ENCODE measurements at places on chromosomes 16 and 17.

DNA sequence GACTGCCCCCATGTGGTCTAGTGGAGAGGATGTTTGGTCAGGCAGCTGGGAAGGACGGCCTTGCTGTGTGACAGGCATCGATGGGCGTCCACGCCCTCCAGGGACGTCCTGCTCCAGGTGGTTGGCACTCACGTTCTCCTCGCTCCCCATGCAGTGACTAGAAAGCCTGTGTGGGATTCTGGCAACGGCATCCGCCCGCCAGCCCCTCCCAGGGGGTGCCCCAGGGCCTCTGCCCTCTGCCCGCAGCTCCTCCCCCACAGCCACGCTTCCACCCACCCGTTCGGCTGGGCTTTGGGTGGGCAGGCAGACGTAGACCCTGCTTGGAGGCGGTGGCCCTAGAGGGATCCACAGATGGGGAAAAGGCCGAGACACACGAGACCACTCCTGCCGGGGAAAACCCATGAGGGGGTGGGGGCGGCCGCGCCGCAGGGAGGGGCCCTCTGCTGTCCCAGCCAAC lies 4.7 kb upstream of the IL17C start:
- DNase-seq, result no peak

GRCh38 chr17:55563363-55563762 lies 52.1 kb upstream of the SMIM36 start:
- no peak for DNase-seq

DNA sequence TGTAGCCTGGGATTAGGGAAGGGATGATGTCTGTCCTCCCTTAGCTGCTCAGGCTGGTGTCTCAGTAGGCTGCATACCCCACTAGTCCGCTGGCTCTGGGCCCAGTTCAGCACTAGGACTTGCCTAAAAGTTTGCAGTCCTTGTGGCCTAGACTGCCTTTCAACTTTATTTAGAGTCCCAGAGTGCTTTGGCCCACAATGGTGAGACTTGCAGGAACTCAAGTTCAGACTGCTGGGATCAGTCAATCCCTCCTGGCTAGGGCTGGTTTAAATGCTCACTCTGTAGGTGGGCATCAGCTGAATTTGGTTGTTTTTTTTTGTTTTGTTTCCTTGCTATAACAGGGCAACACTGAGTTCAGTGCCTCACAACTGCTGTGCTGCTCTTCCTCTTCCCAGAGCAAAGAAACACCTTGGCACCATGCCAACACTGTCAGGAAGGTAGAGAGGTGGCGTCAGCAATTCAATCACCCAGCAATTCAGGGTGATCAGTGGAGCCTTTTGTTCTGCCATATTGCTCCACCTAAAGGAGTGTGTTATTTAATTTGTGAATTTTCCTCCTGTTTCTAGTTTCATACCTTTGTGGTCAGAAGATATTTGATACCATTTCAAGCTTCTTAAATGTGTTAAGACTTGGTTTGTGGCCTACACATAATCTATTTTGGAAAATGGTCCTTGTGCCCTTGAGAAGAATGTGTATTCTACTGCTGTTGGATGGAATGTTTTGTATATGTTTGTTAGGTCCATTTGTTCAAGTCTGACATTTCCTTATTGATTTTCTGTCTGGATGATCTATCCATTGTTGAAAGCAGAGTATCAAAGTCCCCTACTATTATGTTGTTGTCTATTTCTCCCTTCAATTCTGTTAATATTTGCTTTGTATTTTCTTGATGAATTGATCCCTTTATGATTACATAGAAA lies 284.0 kb upstream of the PMFBP1 start:
- no peak for DNase-seq

DNA sequence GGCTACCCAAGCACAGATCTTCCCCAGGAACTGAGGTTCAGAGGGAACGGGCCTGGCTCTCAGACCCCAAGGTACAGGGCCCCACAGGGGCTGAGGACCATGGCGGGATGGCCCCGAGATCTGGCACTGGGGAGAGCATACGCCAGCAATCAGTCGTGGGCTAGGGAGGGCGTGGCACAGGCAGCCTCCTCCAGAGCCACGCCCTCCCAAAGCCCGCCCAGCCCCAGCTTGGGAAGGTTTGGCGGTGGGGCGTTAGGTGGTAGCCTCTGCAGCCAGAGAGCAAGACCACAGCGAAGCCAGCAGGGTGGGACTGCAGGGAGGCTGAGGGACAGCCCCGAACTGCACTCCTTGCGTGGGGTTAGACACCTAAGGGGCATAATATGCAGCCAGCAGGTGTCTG lies 11.6 kb downstream of the WNT9B start:
- DNase-seq, result no peak

GRCh38 chr17:61587807-61588660 lies 3.0 kb downstream of the NACA2 start:
- no peak for DNase-seq

GRCh38 chr17:78883089-78883532 lies 19.9 kb downstream of the CEP295NL start:
- DNase-seq, result peak; percentile 94

GRCh38 chr17:944266-944826 lies 35.2 kb downstream of the NXN start:
- DNase-seq, result no peak

GRCh38 chr16:8967132-8967821 lies 3.6 kb upstream of the USP7 start:
- no peak for DNase-seq

DNA sequence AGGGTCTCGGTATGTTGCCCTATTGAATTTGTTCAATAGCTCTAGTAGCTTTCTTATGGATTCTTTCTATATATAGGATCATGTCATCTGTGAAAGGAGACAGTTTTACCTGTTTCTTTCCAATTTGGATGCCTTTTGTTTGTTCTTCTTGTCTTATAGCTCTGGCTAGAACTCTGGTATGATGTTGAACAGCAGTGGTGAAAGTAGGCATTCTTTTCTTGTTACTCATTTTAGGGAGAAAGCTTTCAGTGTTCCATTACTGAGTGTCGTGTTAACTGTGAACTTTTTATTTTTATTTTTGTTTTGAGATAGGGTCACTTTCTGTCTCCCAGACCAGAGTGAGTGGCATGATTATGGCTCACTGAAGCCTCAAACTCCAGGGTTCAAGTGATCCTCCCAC lies 21.2 kb downstream of the EFCAB5 start:
- DNase-seq, result no peak

GRCh38 chr17:33028061-33028460 lies 36.4 kb downstream of the SPACA3 start:
- no peak for DNase-seq

GRCh38 chr17:36214918-36215317 lies 4.1 kb downstream of the CCL4L2 start:
- DNase-seq, result peak; percentile 87

DNA sequence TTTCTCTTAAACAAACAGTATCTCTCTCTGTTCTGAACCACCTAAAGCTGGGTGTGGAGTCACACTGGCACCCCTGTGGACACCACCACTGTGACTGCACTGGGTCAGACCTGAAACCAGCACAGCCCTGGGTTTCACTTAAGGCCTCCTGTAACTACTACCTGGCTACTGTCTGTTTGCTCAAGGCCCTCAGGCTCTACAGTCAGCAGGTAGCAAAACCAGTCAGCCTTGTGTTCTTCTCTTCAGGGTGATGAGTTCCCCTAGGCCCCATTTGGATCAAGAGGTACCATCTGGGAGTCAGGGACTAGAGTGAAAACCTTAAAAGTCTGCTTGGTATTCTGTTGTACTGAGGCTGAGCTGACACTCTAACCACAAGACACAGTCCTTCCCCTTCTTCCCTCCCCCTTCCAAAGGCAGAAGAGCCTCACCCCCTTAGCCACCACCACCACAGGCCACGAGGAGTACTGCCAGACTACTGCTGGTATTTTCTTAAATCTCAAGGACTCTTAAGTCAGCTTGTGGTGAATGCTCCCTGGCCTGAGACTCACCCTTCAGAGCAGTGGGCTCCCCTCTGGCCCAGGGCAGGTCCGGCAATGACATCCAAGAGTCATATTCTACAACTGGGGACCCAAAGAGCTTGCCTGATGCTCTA lies 153.2 kb upstream of the MON1B start:
- DNase-seq, result no peak

DNA sequence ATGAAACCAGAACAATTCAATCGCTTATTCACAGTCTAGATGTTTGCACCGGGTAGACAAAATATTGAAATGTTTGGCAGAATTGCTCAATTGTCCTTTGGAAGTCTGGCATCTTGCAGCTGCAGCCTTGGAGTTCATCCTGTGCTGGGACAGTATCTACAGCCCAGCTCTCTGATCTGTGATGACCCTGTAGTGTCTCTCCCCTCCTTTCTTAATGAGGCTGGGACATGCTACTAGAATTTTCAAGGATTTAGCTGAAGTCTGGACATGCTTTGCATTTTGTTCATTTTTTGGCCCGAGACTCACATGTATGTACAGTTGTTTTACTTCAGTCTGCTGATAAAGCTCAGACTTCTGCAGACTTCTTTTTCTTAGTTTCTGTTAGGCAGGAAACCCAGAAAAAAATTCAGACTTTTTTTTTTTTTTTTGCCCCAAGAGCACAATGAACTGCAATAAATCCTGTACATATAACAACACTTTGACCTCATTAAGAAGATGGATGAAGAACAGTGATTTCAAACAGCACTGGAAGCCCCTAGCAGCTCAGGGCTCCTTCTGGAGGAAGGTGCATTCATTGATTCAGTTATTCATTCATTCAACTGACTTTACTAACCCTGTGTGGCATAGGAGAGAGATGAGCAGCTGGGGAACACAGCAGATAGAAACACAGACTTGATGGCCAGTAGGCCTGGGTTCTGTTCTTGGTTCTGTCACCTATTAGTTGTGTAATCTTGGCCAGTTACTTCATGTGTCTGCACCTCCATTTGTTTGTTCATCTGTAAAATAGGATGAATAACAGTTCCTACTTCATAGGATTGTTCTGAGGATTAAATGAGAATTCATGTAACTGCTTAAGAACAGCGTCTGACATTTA lies 210.0 kb downstream of the MAP2K4 start:
- no peak for DNase-seq
